ENCODE measurements at places on chromosomes 7 and 10. TPM values are rescaled to one million over a fixed set of nuclear protein-coding genes. Genes with fewer than 3 reads are reported as not detected.

DNA sequence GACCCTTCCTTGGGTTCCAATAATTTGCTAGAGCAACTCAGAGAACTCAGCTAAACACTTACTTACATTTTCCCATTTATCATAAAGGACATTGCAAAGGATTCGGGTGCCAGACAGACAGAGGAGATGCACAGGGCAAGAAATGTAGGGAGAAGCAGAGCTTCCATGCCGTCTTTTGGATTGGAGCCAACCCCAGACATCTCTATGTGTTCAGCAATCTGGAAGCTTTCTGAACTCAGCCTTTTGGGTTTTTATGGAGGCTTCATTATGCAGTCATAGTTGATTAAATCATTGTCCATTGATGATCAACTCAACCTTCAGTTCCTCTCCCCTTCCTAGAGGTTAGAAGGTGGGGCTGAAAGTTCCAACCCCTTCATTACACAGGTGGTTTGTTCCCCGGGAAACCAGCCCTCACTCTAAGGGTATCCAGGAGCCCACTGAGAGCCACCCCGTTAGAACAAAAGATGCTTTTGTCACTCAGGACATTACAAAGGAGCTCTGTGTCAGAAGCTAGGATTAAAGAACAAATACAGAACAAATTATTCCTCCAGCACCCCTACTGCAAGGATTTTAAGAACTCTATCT, 211.9 kb upstream of the VSTM2A start:
- no peak for DNase-seq

- peak; percentile 68 for DNase-seq
These were observed 16.1 kb upstream of the IMPDH1 start for GRCh38 chr7:128425850-128426249.

DNA sequence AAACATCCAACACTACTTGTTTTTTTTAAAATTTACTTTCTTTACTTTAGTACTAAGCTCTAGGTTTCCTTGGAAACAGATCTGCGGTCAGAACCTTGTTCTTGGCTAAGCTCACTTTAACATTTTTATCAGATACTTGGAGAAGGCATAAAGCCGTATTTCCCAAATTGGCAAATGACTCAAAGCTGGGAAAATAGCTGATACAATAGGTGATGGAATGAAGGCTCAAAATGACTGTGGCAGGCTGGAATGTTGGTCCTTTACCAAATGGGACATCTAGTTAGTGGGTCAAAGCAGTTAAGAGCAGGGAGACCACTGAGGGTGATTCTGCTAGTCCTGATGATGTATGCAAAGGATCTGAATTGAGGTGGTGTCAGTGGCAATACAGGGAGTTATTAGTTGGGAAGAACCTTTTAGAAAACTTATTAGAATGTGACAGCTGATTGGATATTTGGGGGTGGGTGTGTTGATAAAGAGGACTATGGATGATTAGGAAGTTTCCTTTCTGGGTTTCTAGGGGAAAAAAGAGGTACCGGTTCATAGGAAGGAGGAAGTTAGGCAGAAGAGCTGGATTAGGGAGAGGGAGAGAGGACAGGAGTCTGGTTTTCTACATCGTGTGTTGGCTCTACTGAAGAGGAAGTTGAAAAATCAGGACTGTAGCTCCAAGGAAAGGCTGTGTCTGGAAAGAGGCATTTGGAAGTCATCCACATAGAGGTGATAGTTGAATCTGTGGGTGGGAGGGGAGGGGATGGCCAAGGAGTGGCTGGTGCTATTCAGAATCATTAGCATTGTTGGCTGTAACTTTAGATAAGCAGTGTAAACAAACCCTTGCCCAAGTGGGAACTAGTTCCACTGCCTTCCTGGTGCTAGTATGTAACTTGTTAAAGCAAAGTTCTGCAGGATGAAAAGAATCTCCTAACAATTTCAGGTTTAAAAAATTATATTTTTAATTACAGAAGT, 13.1 kb downstream of the PLCE1 start:
- DNase-seq = peak; percentile 95

DNA sequence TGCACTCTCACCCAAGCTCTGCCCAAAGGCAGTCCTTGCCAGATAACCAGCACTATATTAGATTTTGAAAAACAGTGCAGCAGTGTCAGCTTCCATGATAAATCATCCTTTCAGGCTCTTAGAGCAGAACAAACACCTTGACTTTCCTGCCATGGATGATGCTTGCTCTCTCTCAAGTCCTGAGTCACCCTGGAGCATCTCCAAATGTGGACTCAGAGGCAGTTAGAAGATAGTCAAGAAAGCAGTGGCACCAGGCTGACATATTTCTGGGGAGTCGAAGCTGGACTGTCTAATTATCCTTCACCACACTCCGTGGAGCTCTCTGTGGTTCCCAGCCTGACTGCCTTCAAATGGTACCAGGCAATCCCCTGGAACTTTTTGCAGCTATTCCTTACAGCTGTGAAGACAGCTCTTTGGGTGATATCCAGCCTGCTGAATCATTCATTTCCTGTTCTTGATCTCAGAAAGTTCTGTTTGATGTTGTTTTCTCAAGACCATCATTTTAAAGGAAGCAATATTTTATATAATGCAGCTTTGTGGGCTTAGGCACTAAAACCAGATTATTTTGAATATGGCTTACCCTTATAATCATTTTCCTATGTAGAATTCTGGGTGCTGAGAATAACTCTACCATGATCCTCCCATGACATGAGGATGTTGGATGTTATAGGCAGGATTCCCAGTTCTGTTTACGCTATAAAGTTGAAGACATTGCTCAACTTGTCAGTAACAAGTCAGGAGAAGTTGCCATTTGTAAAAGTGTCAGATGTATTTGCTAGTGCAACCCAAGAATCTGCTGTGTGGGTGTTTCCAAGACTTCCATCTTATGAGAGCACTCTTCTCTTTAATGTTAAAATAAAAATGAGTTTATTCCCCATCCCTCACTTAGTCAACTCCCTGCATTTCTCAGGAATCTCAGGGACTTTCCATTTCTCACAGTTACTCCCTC, 233.8 kb downstream of the C7orf25 start:
- peak; percentile 92 for DNase-seq

DNA sequence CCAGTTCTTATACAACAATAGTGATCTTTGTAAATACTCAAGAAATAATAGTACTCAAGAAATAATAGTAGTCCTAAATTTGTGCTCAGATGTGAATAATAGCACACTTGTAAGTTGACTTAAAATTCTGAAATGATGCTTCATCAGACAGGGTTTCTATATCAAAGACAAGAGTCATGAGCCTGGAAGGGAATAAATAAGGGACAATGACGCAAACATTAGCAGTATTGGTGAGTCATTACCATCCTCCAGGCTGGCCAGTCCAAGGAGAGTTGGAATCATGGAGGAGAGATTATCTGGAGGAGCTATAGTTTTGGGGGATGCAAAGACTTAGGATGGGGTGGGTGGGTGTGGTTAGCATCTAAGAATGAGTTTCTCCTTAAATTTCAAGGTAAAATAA, 6.1 kb upstream of the SH3PXD2A start:
- DNase-seq = peak; percentile 71

GRCh38 chr7:49166441-49166840, 242.1 kb downstream of the CDC14C start:
- DNase-seq = no peak

MET gene
- total RNA-seq = 7.5 TPM

SUGCT gene
- total RNA-seq = 1.9 TPM
